Suprapubic skin (tissue), 4 donors: ENCODE measurements at places on chromosomes 2 and 18. TPM values are rescaled to one million over a fixed set of nuclear protein-coding genes. Genes with fewer than 3 reads are reported as not detected.

The CENPA gene
- total RNA-seq: 3.9 TPM

The IL37 gene
- total RNA-seq: 7.2 TPM

The GTF3C2 gene
- total RNA-seq: 53.8 TPM

The EFHD1 gene
- total RNA-seq: 4.2 TPM
